ENCODE measurements at places on chromosomes 1 and 21. TPM values are rescaled to one million over a fixed set of nuclear protein-coding genes. Genes with fewer than 3 reads are reported as not detected.

The CD48 gene
- not detected for total RNA-seq

The SVBP gene
- total RNA-seq, result 18.1 TPM

The WASF2 gene
- total RNA-seq, result 64.6 TPM

The PTPN14 gene
- 13.0 TPM for total RNA-seq

The AKR7A3 gene
- total RNA-seq, result 0.24 TPM

The PRAMEF5 gene
- total RNA-seq, result not detected

The ZNF648 gene
- total RNA-seq, result not detected

The MAB21L3 gene
- total RNA-seq, result not detected

The MROH9 gene
- total RNA-seq, result not detected

The RIPPLY3 gene
- total RNA-seq, result 0.71 TPM

The MMEL1 gene
- not detected for total RNA-seq

The KIF26B gene
- 0.04 TPM for total RNA-seq

The MDM4 gene
- 2.8 TPM for total RNA-seq

The NUP210L gene
- total RNA-seq, result not detected

The JAM2 gene
- not detected for total RNA-seq

The TMEM200B gene
- total RNA-seq, result not detected

The PRR9 gene
- not detected for total RNA-seq

The ECE1 gene
- 71.9 TPM for total RNA-seq

The MPL gene
- not detected for total RNA-seq

The TMPRSS3 gene
- 0.21 TPM for total RNA-seq

The FABP3 gene
- not detected for total RNA-seq

The KCNK2 gene
- 0.16 TPM for total RNA-seq

The EDARADD gene
- 2.8 TPM for total RNA-seq

The OR2AK2 gene
- total RNA-seq, result not detected

The RHD gene
- total RNA-seq, result not detected

The FGR gene
- not detected for total RNA-seq

The REN gene
- not detected for total RNA-seq

The S100A1 gene
- total RNA-seq, result 0.96 TPM

The TFF3 gene
- not detected for total RNA-seq

The FOXD3 gene
- 0.75 TPM for total RNA-seq

The MAP10 gene
- total RNA-seq, result 0.92 TPM

The OR10R2 gene
- total RNA-seq, result not detected

The PEAR1 gene
- 12.1 TPM for total RNA-seq

The S100A3 gene
- total RNA-seq, result 115 TPM

The GJB3 gene
- 9.5 TPM for total RNA-seq

The KCNE2 gene
- total RNA-seq, result not detected

The AMIGO1 gene
- 1.6 TPM for total RNA-seq

The PAQR7 gene
- total RNA-seq, result 7.4 TPM

The CD5L gene
- total RNA-seq, result not detected

The CDK18 gene
- total RNA-seq, result 1.0 TPM

The TNN gene
- total RNA-seq, result not detected

The SPATA6 gene
- total RNA-seq, result 1.9 TPM

The PPP1R12B gene
- total RNA-seq, result 1.6 TPM

The S100A7A gene
- not detected for total RNA-seq

The KCNJ9 gene
- total RNA-seq, result not detected

The S100A12 gene
- not detected for total RNA-seq

The TMOD4 gene
- not detected for total RNA-seq

The LIN28A gene
- total RNA-seq, result not detected

The AQP10 gene
- total RNA-seq, result not detected

The NGF gene
- 2.2 TPM for total RNA-seq

The VHLL gene
- total RNA-seq, result not detected

The OVAAL gene
- not detected for total RNA-seq

The DEGS1 gene
- total RNA-seq, result 132 TPM

The NR1I3 gene
- not detected for total RNA-seq

The FCRL4 gene
- total RNA-seq, result not detected

The BLACAT1 gene
- not detected for total RNA-seq
